ENCODE measurements at places on chromosomes 12 and 14.

GRCh38 chr12:130322263-130322662 is 15.4 kb upstream of the PIWIL1 start:
- DNase-seq = no peak

DNA sequence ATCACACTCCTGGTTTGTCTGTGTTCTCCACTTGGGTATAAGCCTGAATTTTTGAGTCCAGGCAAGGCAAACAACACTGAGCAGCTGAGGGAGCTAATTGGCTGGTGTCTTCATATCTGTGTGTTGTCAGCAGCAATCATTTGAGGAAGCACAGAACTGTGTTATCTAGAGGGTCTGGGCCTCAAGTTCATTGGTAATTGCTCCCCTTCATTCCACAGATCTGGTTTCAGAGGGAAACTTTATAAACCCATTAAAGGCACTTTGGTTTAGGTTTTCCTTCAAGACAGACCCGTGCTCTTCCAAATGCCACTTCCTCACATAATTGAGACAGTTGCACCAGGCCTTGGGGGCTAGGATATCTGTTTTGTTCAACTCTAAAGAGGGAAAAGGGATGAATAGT is 5.6 kb downstream of the DACT1 start:
- DNase-seq = no peak

DNA sequence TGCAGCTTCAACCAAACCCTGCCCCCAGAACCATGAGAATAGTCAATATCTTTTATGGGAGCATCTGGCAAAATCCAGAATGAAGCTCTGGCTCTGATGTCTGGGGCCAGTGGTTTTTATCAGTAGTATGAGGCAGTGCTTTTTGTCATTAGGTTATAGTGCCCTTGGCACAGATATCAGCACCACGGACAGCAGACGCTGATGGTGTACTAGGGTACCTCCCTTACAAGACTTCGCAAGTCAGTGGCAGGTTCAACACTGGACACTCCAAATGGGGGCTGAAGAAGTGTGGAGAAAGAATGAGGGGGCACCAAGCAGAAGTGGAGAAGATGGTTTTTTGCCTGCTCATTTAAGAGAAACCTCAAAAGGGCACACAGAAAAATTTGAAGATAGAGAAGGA is 68.2 kb upstream of the E2F7 start:
- peak; percentile 1 for DNase-seq

- no peak for DNase-seq
Observed at GRCh38 chr12:97797473-97797872, 334.9 kb downstream of the RMST start.

- DNase-seq = no peak
Observed at GRCh38 chr14:88269806-88270420, 53.2 kb downstream of the KCNK10 start.

DNA sequence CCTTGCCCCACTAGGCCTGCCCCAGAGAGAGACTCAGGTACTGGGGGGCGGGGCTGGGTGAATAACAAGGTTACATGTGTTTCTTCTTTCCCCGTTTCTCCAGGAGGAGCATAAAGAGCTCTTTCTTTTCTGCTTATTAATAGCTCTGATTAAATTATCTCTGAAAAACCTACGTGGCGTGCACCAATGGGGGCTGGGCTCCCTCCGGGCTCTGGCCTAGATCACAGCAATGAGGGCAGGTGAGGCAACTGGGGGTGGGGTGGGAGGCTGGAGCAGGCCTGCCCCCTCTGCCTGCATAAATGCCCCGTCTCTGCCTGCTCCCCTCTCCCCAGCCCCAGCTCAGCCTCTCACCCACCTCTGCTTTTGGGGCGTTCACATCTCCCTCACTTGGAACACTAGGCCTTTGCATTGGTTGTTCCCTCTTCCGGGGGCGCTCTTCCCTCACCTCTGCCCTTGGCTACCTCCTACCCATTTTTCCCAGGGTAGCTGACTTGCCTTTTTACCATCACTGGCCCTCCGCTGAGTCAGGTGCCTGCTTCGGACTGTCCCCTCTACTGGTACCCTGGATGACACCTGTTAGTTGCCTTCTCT is 4.1 kb upstream of the FAM222A start:
- DNase-seq = no peak

- DNase-seq = no peak
Observed at GRCh38 chr14:71264260-71264659, 357.0 kb downstream of the PCNX1 start.

DNA sequence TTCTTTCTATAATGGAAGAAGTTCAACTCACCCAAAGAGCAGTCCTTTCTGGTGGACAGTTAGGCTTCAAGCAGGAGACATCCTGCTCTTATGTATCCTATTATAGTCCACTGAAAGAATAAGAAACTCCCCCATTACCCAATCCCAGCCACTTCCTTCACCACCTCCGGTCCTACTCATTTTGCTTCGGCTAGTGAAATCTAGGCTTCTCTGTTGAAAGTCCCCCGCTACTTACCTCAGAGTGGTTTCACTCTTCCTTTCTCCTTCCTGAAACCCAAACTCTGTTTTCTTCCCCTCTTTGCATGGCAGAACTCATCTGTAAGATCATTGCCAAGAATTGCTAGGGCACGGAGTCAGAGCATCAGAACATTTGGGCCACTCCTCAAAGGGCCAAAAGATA is at the start of gene GPR84:
TSS of gene GPR84 (minus strand) at position 74 of the 400 bp plus-strand sequence. CDS start 635 bp downstream, outside the sequence.
- DNase-seq = no peak

- no peak for DNase-seq
Observed at GRCh38 chr14:30921305-30921704, 46.9 kb downstream of the COCH start.

DNA sequence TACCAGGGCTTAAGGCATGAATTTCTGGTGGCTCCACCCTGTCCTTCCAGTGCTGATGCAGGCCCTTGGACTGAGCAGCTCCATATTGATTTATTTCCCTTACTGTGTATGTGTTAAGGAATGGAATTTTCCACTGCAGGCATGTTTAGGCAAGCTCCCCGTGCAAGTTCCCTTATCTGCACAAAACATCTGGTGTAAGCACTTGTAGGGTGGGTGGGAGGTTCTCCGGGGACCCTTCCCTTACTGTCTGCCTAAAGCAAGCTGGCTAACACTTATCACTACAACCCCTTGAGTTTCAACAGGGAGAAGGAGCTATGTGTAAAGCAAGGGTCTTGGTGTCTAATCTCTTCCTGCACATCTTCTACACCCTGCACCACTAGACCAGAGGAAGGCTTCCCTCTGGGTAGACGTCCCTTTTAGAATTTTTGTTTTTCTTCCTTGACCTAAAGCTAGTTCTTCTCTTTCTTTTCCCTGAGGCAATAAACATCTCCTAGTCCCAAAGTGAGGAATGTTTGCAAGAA is 22.0 kb upstream of the DRAM1 start:
- no peak for DNase-seq

DNA sequence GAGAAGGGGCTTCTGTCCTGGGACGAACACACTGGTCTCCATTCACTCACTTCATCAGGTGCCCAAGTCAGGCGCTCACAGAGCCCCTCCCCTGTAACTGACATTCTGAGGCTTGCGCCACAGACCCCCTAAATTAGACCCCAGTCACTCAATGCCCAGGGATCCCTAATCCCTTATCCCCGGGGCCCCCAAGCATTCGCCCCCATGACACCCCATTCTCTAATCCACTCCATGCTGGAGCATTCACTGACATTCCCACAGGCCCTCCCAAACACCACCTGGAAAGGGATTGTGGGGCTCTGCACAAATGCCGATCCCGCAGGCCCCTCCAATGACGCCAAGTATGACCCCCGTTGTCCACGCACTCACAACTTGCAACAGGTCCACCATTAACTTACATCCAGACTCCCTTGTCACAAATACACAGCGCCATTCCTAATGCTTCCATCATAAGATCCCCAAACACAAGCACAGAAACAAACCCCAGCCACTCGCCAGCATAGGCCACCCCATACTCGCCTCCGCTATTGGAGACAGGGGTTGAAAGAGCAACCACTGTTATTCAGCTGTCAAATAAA is 1.5 kb downstream of the ZNF605 start:
- no peak for DNase-seq

DNA sequence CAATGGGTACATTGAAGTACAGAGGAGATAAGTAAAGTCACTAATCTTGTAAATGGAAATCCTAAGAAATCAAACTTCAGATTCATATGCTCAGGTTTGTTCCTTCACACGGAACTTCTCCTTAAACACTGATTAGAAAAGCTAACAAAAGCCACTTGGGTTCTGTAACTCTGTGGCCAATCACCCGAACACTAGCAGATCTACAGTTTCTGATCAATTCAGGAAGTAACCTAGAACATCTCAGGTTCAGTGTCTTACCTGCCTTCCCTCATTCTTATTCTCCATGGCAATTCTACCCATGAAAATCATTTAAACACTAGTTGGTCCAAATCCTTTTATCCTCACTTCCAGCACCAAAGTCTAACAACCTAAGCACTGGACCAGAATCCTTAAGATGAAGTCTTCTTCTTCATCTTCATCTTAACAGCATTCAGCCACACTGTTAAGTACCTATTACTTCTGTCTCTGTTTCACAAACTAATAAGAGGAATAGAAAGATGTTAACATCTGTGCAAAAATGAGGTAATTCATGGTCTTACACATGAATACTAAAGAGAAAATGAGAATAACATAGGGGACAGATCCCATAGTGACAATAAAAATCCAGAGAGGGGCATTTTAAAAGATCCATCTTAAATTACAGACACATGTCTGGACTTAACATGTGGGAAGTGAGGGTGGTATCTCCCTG is 184.5 kb downstream of the SSPN start:
- DNase-seq = no peak
